BE2C (cell line): ENCODE measurements at places on chromosomes 4 and X.

- no peak for DNase-seq
Measured at GRCh38 chr4:5572114-5572513, 136.2 kb downstream of the EVC2 start.

GRCh38 chrX:134990475-134990800 is 353 bp upstream of the SMIM10 start:
- DNase-seq: no peak

DNA sequence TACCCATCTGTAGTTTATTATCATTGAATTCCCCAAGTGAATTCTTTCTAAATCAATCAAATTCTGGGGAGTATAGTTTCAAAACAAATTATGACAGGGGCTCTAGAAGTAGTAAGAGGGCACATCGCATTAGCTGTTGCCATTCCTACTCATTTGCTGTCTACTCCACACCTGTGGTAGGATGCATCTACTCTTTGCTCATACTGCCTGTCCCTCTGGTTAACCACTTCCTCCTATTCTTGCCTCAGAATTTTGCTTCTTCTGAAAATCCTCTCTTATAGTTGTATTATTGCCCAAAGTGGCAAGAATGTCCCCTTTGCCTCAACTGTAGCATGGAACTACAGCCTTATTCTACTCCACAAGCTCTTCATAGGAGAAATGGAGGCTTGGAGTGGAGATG is 12.7 kb upstream of the DGKK start:
- DNase-seq: no peak

DNA sequence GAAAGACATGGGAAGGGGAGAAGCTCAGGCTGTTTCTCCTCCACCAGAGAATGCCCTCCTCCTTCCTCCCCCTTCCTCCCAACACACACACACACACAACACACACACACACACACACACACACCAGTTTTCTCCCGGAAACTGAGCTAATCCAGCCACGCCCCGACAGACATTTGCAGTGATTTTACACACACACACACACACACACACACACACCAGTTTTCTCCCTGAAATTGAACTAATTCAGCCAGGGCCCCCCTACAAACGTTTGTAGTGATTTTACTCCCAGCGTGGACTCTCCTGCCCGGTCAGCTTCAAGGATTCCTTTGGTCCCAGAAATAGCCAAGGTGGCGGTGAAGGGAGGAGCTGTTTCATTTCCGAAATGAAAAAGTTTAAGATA is 32.9 kb upstream of the STX18 start:
- peak; percentile 35 for DNase-seq
